CD14-positive monocyte (primary cell): ENCODE measurements at places on chromosomes 5 and 9. TPM values are rescaled to one million over a fixed set of nuclear protein-coding genes. Genes with fewer than 3 reads are reported as not detected.

DNA sequence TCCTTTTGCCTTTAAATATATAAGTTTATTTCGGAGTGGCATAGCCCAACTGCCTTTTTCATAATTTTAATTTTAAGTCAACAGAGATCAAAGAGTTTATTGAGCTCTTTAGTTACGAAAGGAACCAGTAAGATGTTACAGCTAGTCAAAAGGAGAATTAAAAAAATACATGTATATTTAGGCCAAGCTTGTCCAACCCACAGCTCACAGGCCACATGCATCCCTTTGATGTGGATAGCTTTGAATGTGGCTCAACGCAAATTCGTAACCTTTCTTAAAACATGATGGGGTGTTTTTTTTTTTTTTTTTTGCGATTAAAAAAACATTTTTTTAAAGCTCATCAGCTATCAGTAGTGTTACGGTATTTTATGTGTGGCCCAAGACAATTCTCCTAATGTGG is 50.2 kb upstream of the IL31RA start:
- no peak for DNase-seq

DNA sequence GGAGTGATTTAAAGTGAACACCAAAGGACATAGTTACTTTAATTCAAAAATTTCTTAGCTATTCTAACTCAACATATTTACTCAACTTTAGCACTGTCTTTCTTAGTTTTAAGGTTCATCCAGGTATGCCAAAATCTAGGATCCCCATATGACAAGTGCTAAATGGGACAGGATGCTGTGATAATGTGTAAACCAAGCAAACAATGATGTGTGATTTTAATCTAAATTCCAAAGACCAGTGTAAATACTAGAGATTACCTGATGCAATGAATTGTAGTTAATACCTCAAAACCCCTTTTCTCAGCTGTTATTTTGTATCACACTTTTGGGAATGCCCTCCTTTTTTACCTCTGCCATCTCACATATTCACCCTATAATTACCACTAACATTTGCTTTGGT is 26.8 kb upstream of the ISOC1 start:
- DNase-seq: no peak

DNA sequence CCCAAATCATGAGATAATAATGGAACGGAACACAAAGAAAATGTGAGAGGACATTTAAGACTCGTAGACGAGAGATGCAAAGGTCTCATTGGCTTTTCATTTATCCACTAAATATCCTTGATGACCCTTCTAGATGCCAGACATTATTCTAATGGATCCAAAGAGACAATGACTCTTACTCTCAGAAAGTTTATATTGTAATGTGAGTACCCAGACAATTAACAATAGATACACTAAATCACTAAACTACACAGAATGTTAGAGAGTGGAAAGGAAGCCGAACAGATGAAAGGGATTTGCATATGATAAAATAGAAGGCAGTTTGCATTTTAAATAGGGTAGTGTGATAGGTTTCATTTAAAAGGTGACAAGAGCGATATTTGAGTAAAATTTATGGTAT is 973.3 kb downstream of the TAF11L14 start:
- DNase-seq: no peak

GRCh38 chr5:129053438-129053837 is 41.1 kb upstream of the ISOC1 start:
- DNase-seq: no peak

DNA sequence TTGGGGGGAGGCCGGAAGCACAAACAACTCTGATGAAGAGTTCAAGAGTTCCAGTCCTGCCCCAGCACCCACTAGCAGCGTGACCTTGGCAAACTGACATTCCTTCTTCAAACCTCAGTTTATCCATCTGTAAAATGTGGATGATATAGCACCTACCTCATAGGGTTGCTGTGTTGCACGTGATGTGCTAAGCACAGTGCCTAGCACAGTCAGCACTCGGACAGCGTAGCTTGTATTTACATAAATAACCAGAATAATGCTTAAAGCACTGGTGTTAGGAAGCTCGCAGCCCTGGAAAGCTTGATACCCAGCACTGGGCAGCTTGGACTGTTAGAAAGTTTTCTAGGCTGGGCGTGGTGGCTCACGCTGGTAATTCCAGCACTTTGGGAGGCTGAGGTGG is 5.1 kb downstream of the PKN3 start:
- DNase-seq: no peak

DNA sequence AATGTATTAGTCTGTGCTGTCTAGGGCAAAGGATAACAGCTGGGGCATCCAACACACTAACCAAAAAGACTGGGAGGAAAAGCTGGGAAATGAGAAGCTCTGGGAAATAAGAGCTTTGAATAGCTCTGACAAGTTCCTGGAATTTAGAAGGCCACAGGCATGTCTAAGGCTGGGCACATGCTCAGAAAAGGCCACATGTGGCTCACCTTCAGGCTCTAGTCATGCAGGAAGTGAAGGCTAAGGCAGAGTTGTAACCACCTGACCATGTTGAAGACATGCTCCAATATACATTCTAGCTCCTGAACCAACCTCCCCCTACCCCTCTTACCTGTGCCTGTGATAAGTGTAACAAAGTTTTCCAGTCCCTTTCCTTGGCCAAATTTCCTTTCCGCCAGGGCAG is 31.7 kb downstream of the CLTA start:
- DNase-seq: no peak

DNA sequence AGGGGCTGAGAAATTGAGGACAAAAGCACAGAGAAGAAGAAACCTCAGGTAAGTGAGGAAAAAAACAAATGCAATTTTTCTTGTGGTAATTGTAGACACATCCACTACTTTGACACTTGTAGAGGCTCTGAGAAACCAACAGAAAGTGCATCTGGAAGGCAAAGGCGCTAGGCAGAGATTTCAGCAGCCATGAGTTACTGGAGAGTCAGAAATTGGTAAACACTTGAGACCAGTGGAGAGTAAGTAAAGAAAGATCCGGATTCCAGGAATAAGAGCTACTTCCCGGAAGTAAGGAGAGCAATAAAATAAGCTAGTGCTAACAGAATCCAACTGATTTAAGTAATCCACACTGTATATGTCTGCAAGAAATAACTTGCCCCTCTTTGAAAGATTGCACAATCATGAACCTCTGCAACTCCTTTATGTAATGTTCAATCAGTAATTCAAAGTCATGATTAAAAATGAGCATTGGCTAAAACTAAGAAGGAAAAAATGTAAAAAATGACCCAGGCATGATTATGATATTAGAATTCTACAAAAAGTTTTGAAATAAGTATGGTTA is 382.1 kb downstream of the CDH18 start:
- no peak for DNase-seq

PLAA gene
- 7.5 and 13.3 TPM in 2 replicates for polyA plus RNA-seq

GRCh38 chr5:150598821-150599273 is 41.6 kb upstream of the SYNPO start:
- DNase-seq: no peak

GRCh38 chr9:99336531-99336930 is 114.4 kb downstream of the SEC61B start:
- DNase-seq: no peak

- peak; percentile 3 for DNase-seq
Measured at GRCh38 chr9:137189297-137190295, 1.1 kb downstream of the SSNA1 start.

GRCh38 chr5:173581408-173582215 is 34.8 kb downstream of the BOD1 start:
- DNase-seq: peak; percentile 9

IQGAP2 gene
- polyA plus RNA-seq: 22.4 and 50.9 TPM in 2 replicates

SLCO4C1 gene
- 2.4 TPM for polyA plus RNA-seq

CFAP90 gene
- not detected for polyA plus RNA-seq

- DNase-seq: no peak
Measured at GRCh38 chr9:82583524-82583923, 479.4 kb downstream of the RASEF start.

ACER2 gene
- 0.13 and 0.21 TPM in 2 replicates for polyA plus RNA-seq

DNA sequence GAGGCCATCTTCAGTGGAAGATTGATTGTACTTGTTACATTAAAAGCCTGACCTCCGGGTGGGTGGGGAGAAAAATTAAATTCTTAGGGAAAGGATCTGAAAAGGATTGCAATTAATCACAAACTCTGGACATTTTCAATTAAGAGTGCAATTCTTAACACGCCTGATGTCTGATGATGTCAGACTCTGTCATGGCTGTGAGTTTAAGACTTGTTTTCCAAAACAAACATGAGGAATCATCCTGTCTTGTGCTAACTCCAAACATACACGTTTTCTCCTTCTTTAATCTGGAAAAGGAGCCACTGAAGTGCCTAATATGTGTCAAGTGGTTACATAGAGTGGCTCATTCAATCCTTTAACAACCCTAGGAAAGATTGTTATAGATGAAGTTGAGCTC is 60.4 kb upstream of the SMIM23 start:
- DNase-seq: no peak

- DNase-seq: no peak
Measured at GRCh38 chr5:122937914-122938313, 92.5 kb downstream of the SNX24 start.
